ENCODE measurements at places on chromosomes 5 and 9.

DNA sequence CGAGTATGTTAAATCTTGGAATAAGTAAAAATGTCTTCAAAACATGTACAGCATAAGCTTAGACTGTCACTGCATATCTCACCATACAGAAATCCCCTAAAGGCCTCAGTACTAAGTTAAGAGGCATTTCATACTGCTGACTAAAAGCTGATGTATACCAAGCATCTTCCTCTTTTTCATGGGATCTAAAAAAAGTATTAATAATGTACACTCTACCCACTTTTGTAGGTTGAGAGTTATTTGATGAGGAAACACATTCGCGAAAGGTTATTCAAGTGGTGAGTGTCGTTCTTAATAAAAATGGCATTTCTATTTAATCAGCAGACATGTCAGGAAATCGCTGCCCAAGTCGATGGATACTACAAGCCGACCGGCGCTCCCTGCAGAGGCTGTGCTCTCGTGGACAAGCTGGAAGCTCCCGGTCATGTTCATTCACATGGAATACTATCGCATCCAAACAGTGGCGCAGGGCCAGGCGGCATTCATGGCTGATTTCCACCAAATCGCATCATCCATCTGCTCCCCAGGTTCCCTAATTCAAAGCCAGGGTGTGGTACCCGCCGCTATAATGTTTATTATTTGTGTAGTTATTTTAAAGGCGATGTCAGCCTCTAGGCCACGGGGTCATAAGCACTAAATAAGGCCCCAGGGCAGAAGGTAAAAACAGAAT lies 724 bp downstream of the SGTB start:
- DNase-seq, result peak; percentile 51
- peaks cover 14% of the 10 kb centered on the region for H3K36me3 ChIP-seq
- peaks cover 39% of the 10 kb centered on the region for H3K4me1 ChIP-seq
- peak overlapping the region; percentile 99 for H3K4me3 ChIP-seq
- H3K27ac ChIP-seq, result peak overlapping the region; percentile 90

GRCh38 chr9:138033950-138034349 lies 156.4 kb downstream of the CACNA1B start:
- no peaks in the 10 kb centered on the region for H3K4me1 ChIP-seq
- H3K36me3 ChIP-seq, result no peaks in the 10 kb centered on the region
- peaks cover 49% of the 10 kb centered on the region for H3K27me3 ChIP-seq
- H3K27ac ChIP-seq, result no peak overlapping the region
- no peak overlapping the region for H3K4me3 ChIP-seq
- DNase-seq, result no peak

- H3K27ac ChIP-seq, result no peak overlapping the region
- no peak for DNase-seq
- no peak overlapping the region for H3K4me3 ChIP-seq
Observed at GRCh38 chr5:57406641-57407040, 76.0 kb downstream of the ACTBL2 start.

DNA sequence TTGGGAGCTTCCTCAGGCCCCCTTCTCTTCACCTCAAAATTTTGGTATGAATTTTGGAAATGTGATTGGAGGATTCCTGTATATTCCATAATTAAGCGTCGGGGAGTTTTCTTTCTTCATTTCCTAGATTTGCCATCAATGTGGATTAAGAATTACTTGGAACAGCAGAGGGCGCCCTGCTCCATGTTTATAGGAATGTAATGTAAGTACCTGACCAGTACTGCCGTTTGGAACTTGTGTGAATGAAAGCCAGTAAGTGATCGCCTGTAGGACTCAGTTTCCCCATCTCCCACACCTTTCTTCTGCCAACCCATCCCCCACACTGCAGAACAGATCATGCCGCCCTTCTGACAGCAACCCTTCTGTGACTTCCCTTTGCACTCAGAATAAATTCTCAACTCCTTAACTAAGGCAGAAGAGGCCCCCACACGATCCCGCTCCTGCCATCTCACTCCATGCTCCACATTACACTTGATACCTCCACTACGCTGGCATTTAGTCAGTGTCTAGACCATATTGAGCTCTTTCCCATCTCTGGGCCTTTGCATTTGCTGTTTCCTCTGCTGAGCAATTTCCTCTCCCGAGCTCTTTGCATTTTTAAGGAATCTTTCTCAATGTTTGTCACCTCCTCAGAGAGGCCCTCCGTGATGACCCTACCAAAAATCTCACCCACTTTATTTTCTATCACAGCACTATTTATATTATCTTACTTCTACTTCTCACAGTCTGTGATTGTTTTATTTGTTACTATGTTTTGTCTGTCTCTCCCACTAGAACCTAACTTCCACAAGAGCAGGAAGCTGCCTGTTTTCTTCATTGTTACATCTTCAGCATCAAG lies 79.5 kb upstream of the HTR4 start:
- no peak overlapping the region for H3K4me3 ChIP-seq
- H3K27me3 ChIP-seq, result no peaks in the 10 kb centered on the region
- no peak overlapping the region for H3K27ac ChIP-seq
- DNase-seq, result peak; percentile 86
- H3K36me3 ChIP-seq, result no peaks in the 10 kb centered on the region

DNA sequence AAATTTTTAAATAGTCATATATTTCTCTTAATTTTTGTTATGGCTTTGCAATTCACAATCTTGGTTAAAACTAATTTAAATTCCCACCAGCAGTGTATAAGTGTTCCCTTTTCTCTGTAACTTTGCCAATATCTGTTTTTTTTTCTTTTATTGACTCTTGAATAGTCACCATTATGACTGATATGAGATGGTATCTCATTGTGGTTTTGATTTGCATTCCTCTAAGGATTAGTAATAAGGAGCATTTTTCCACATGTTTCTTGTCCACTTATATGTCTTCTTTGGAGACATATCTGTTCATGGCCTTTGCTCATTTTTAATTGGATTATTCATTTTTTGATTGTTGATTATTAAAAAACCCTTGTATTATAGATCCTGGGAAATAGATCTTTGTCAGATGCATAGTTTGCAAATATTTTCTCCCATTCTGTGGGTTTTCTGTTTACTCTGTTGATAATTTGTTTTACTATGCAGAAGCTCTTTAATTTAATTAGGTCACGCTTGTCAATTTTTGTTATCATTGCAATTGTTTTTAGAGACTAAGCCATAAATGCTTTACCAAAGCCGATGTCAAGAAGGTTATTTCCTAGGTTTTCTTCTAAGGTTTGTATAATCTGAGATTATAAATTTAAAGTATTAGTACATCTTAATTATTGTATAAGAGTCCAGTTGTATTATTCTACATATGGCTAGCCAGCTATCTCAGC lies 610.9 kb downstream of the CHSY3 start:
- H3K27ac ChIP-seq, result no peak overlapping the region
- no peak for DNase-seq
- H3K36me3 ChIP-seq, result no peaks in the 10 kb centered on the region
- H3K4me3 ChIP-seq, result no peak overlapping the region

DNA sequence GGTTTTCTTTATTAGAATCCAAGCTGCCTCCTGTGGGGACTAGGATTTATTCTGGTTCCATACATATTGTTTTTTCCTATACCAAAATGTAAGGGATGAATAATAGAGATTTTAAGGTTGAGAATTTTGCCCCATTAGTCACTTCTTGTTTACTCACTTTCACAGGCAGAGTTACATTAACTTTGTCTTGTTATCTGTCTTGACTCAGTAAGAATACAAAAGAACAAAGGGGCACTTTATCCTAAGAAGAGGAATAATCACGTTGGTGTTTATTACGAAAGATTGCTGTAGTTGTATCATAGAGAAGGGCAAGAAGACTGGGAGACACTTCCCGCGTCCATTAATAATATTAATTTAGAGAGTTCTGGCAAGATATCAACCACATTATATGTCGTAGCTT lies 599.7 kb upstream of the FTMT start:
- no peaks in the 10 kb centered on the region for H3K27me3 ChIP-seq
- H3K27ac ChIP-seq, result no peak overlapping the region

GRCh38 chr5:43195670-43196265 lies 3.7 kb downstream of the NIM1K start:
- H3K36me3 ChIP-seq, result no peaks in the 10 kb centered on the region
- no peak overlapping the region for H3K4me3 ChIP-seq
- H3K4me1 ChIP-seq, result peaks cover 19% of the 10 kb centered on the region
- no peak overlapping the region for H3K27ac ChIP-seq
- no peaks in the 10 kb centered on the region for H3K27me3 ChIP-seq

DNA sequence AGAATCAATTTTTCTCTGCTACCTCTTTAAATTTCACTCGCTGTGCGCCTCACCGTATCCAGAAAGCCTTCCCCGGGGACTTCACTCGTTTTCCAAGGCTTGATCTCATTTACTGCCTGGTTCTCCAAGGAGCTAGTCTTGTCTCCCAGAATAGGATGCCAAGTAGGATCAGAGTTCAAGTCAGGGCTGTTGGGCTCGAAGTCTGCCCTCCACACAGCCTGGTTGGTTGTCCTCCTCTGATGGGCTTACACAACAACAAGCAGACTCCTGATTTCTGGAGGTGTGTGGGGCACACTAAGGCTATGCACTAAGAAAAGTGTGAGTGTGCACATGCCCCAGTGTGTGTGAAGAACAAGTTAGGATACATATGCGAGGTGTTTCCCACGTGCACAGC lies 14.0 kb upstream of the TNIP1 start:
- no peak overlapping the region for H3K4me3 ChIP-seq
- H3K27ac ChIP-seq, result peak overlapping the region; percentile 60
- peaks cover 46% of the 10 kb centered on the region for H3K4me1 ChIP-seq
- no peaks in the 10 kb centered on the region for H3K27me3 ChIP-seq
- DNase-seq, result no peak

DNA sequence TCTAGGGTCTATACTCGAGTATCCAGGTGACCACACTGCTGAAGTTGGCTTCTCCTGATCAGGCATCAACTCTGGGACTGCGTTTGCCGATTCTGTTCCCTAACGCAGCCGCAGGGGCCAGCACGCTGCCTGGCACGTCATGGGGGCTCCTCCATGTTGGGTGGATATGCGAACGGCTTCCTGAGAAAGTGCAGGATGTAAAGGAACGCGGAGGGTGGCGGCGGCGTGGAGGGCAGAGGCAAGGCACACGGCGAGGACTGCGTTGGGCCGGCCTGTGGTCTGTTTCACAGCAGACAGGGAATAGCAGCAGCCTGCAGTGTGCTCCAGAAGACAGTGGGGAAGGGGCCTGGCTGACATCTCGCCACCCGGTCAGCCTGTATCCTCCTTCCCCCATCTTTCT lies 3.8 kb downstream of the LCN10 start:
- H3K27ac ChIP-seq, result no peak overlapping the region
- H3K4me1 ChIP-seq, result peaks cover 11% of the 10 kb centered on the region
- H3K4me3 ChIP-seq, result no peak overlapping the region
- no peaks in the 10 kb centered on the region for H3K36me3 ChIP-seq
- peak; percentile 10 for DNase-seq
- H3K27me3 ChIP-seq, result peaks cover 20% of the 10 kb centered on the region

GRCh38 chr5:94103514-94104245 lies 362.3 kb upstream of the POU5F2 start:
- H3K36me3 ChIP-seq, result no peaks in the 10 kb centered on the region
- H3K4me1 ChIP-seq, result no peaks in the 10 kb centered on the region
- no peak for DNase-seq

GRCh38 chr5:62346748-62347147 lies 40.7 kb downstream of the KIF2A start:
- no peaks in the 10 kb centered on the region for H3K4me1 ChIP-seq
- no peak overlapping the region for H3K27ac ChIP-seq
- no peaks in the 10 kb centered on the region for H3K27me3 ChIP-seq
- DNase-seq, result no peak
- no peaks in the 10 kb centered on the region for H3K36me3 ChIP-seq

GRCh38 chr5:36273809-36274526 lies 27.7 kb downstream of the RANBP3L start:
- H3K27me3 ChIP-seq, result no peaks in the 10 kb centered on the region
- H3K4me3 ChIP-seq, result no peak overlapping the region
- H3K4me1 ChIP-seq, result peaks cover 2% of the 10 kb centered on the region
- H3K27ac ChIP-seq, result no peak overlapping the region
